COLO829 (cell line): ENCODE measurements at places on chromosomes 16 and 17.

DNA sequence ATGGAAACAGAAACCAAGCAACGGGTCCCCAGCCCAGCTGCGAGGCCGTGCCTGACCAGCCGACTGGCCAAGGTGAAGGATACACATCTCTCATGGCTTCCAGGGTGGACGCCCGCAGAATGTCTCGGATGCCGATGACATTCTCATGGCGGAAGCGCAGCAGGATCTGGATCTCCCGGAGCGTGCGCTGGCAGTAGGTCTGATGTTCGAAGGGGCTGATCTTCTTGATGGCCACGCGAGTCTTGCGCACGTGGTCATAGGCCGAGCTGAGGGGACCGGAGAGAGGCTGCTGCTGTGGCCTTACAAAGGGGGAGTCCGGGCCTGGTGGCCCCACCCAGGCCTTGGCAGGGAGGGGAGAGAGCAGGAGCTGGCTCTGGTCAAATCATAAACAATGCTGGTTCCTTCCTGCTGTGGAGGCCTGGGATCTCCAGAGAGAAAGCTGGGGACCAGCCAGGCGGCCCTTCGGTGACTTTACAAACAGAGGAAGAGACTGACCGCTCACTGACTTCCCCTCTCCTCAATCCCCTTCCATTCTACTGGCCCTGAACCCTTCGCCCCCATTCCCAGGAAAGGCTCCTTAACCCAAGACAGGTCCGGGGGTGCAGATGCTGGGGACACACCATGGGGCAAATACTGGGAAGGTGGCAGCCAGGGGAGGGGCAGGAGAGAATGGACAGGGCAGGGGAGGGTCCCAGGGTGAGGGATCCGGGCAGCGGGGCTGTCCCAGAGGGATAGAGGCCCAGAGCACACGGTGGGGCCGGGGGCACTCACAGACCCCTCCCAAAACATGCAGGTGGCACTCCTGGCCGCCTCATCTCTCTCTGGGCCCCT is 1.1 kb downstream of the MAPK3 start:
- DNase-seq = no peak

DNA sequence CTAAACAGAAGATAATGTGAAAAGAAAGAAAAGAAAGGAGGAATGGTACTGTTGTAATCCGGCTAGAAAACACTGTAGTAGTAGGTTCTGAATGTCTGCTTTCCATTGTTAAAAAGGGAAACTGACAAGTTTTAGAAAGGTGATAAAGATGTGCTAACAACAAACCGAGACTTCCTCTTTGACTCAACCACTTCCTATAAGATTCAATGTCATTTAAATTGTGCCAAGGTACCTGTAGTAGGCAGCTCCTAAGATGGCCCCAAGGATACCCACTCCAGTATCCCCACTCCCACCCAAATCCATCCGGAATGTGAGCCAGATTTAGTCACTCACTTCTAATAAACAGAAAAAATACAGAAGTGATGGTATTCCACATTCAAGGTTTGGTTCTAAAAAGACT is 31.2 kb downstream of the XYLT1 start:
- no peak for DNase-seq

GRCh38 chr16:56825826-56826225 is 39.2 kb upstream of the SLC12A3 start:
- DNase-seq = no peak

- DNase-seq = no peak
These were observed 11.6 kb upstream of the MPRIP start for GRCh38 chr17:17030515-17031211.

DNA sequence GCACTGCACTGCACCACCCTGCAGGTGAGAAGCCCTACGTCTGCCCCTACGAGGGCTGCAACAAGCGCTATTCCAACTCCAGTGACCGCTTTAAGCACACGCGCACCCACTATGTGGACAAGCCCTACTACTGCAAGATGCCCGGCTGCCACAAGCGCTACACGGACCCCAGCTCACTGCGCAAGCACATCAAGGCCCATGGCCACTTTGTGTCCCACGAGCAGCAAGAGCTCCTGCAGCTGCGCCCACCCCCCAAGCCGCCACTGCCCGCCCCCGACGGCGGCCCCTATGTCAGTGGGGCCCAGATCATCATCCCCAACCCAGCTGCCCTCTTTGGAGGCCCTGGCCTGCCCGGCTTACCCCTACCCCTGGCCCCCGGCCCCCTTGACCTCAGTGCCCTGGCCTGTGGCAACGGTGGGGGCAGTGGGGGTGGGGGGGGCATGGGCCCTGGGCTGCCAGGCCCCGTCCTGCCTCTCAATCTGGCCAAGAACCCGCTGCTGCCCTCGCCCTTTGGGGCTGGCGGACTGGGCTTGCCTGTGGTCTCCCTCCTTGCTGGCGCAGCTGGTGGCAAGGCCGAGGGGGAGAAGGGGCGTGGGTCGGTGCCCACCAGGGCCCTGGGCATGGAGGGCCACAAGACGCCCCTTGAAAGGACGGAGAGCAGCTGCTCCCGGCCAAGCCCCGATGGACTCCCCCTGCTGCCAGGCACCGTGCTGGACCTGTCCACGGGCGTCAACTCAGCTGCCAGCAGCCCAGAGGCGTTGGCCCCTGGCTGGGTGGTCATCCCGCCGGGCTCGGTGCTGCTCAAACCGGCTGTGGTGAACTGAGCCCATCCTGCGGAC is 14.2 kb downstream of the PAM16 start:
- no peak for DNase-seq
